Retina (tissue), 1 donor: ENCODE measurements at places on chromosomes 16 and 17.

- DNase-seq: no peak
These were observed 47.3 kb upstream of the PMFBP1 start for GRCh38 chr16:72219282-72219681.

DNA sequence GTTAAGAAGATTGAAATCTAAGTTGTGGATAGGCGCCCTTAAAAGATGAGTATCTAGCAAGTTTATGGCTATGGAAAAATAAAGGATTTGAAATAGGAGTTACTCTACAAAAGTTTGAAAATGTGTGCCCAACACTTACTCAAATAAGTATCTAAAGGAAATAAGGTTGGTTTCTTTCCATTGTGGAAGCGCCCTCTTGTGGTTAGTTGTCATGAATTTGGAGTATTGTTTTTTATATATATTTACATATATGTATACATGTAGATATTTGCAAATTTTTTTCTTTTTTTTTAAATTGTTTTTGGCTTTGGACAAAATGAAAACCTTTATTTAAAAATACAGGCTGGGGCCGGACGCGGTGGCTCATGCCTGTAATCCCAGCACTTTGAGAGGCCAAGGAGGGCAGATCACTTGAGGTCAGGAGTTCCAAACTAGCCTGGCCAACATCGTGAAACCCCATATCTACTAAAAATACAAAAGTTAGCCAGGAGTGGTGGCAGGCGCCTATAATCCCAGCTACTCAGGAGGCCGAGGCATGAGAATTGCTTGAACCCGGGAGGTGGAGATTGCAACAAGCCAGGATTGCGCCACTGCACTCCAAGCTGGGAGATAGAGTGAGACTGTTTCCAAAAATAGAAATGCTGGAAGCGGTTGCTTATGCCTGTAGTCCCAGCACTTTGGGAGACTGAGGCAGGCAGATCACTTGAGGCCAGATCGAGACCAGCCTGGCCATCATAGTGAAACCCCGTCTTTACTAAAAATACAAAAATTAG lies 24.0 kb upstream of the VPS4A start:
- DNase-seq: peak; percentile 48

DNA sequence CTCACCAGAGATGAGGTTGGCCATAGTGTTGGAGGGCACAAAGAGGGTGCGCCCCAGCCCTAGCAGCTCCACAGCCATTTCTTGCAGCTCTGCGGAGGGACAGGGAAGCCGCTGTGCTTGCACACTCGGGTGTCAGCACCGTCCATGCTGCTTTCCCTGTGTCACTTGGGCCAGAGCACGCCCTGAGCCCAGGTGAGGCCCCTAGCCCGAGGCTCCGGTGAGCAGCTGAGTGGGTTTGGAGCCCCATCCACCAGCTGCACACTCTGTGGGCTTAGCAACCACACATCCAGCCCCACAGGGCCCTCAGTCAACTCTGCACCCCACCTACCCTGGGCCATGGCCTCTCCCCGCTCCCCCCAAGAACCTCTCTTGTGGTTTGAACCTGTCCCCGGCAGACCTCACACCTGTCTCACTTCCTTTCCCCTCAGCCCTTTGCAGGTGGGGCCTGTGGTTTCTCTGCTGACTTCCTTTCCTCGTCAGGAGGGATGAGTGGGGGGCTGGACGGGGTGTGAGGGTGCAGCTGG lies 20.7 kb downstream of the TMEM235 start:
- no peak for DNase-seq

GRCh38 chr16:1090620-1091587 lies 5.1 kb downstream of the C1QTNF8 start:
- DNase-seq: no peak

DNA sequence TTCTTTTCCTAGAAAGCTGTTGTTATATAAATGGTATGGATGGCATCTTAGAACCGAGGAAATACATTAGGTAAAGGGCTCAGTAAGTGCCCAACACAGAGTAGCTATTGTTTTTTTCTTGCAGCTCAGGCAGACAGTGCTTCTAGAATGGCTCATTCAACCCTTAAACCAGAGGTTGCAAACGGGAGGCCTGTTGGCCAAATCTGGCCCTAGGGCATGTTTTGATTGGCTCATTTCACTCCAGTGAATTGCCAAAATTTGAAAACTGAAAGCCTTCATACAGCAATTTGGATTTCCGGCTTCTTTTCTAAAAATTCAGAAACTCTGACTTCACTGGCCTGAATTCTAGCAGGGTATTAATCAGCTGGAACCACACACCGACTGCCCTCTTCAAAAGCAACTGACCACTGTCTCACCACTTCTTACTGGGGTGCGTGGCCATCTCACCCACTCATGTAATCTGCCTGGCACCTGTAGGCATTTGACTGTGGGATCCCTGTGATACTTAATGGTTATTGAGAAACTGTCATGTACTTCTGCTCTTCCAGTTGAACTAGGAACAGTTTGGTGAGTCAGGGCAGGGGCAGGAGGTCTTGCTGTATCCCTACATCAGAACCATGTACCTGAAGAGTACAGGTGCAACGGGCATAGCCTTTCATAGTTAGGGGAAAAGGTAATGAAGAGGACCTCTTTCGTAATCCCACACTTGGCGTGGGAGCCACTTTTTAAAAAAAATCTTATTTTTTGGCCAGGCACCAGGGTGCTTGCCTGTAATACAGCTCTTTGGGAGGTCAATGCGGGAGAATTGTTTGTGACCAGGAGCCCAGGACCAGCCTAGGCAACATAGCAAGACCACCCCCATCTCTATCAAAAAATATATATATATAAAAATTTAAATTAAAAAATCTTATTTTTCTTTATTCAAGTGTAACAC lies 53.6 kb upstream of the SCNN1B start:
- DNase-seq: no peak

- DNase-seq: no peak
These were observed 5.9 kb downstream of the BAIAP2 start for GRCh38 chr17:81040791-81041337.

DNA sequence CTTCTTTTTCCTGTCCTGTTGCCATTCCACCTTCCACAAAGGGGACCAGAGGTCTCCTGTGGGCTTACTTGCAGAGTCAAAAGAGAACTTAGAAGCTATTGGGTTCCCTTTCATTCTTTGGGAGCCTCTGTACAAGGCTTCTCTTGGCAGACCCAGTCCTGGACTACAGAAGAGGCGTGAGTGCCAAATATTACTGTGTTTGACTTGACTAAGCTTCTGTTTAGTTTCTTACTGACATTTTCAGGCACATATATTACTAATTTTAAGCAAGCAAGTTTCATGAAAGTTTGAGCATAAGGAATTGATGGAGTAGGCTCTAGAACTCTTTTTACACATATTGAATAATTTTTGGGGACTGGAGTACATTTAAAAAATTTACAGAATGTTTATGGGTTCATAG lies 254.4 kb downstream of the HAPSTR1 start:
- no peak for DNase-seq

DNA sequence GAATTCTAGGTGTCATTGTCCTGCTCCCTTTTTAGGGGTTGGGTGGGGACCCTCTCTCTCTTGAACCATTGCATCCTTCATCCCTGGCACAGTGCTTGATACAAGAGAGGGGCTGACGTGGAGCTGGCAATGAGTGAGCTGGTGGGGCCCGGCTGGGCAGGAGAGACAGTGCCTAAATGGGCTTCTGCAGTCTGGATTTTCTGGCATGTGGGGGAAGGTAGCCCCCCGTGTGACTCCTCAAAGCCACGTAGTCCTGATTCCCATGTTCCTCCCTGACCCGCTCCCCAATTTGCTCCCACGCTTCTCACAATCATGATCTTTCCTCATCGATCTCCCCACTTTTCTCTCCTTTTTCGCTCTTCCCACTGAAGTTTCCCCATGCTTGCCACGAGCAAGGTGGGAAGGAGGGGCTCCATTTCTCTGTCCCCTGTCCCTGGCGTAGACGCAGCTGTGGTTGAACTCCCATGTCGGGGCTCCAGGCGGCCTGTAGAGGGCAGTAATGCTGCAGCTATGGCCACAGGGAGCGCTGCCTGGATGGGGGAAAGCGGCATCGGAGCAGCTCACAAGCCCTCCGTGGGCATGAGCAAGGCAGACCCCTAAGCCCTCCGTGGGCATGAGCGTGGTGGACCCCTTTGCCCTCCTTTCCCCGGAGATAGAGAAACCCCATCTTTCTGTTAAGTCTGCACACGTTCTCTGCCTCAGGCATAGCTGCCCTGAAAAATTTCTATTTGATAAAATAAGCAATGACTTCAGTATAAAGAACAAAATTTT lies 47.5 kb downstream of the HAPSTR1 start:
- peak; percentile 82 for DNase-seq

GRCh38 chr17:74758848-74759168 lies 10.4 kb downstream of the NHERF1 start:
- DNase-seq: no peak

DNA sequence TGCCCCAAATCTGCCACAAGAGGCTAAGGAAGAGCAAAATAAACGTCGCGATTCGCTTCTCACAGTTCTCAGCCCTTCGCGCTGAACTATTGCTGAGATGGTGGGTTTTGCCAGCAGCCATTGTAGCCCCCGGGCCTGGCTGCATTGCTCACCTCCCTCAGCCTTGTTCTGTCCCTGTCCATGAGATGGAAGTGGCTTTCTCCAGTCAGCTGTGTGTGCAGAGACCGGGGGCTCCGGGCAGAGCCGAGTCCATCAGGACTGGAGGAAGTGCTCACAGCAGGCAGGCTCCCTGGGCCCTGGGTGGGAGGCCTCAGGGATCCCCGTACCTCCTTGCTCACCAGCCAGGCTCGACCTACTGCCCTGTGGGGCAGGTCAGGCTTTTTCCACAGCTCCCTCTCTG lies 27.6 kb upstream of the CAPN15 start:
- no peak for DNase-seq

DNA sequence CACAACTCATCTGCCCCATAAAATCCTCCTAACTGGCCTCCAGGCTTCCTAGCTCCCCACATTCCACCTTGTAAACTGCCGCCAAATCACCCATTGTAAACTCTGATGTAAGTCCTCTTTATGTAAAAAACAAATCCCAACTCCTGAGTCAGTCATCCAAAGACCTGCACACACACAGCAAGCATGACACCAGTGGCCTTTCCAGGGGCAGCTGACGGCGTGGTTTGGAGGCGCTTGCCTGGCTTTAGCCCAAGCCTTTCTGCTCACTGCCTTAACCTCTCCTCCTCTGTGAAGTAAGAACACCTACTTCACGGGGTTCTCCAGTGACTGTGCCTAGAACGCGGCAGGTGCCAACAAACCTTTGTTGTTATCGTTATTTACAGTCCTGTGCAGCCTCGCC lies 14.0 kb downstream of the UBE2O start:
- no peak for DNase-seq

DNA sequence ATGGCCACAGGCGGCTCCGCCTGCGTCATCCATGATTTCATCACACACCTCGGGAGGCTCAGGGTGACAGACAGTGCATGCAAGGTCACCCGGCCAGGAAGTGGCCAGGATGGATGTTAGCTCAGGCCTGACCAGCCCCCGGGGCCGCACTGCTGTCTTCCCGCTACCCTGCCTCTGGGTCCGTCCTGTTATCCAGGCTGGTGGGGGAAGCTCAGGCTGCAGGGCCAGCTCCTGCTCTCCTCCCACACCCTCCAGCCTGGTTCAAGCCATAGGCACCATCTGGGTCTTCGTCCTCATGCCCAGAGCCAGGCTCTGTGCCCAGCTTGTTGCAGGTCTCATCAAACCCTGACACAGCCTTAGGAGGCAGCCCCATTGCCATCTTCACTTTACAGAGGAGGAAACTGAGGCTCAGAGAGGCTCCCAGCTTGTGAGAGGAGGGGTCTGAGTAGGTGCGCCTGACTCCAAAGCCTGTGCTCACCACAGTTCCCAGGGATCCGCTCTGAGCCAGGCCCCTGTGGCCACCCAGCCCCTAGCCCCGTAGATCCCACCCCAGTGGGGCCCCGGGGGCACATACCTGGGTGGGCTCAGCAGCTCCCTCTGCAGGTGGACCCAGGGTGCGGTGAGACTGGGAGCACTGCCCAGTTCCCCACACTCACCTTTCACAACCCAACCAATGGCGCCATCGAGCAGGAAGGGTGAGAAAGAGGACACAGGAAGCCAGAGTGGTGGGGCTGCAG lies 412 bp upstream of the ADGRG3 start:
- DNase-seq: no peak

DNA sequence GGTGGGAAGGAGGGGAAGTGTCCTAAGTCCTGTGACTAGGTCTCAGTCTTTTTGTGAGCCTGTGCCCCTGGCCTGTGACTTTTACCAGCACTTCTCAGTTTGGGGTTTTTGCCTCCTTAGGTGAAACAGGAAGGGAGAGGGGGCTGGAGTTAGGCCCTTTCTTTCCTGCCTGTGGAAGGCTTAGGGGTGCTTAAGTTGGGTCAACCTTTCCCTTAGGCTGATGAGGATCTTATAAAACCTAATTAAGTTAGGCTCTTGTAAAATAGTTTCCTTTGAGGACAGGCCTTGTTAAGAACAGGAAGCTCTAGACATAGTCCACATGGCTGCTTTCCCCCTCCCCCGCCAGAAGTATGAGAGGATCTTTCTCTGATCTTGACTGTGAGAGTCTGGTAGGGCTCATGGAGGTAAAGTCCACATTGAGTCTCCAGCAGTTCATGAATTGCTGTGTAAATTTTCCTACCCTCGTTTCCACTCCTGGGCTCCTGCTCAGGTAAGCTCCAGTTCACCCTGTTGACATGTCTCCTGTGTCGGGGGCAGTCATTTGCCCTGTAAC lies 17.0 kb upstream of the DNASE1 start:
- no peak for DNase-seq

GRCh38 chr17:9195961-9196670 lies 174.8 kb downstream of the NTN1 start:
- DNase-seq: peak; percentile 77

- DNase-seq: peak; percentile 90
These were observed 23.9 kb downstream of the ZNF778 start for GRCh38 chr16:89241187-89242007.

DNA sequence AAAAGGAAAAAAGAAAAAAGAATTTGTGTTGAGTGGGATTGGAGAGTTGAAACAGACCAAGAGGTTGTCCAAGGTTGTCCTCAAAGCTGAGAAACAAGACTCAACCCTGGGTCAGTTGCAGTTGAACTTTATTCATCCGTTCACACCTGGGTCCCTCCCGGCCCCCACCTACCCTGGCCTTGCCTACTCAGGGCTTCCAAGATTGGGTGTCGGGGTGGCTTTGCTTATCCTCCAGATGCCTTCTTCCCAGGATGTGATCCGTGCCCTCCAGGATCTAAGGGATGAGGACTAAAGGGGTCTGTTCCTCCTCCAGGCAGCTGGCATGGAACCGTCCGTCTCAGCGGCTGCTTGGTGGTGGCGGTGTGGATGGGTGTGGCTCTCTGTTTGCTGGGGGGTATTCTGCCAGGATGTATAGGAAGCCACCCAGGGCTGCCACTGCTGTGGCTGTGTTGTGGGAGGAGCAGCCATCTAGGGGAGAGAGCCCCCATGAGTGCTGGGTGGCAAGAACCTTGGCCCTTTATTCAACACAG lies 10.3 kb upstream of the NAGPA start:
- no peak for DNase-seq

DNA sequence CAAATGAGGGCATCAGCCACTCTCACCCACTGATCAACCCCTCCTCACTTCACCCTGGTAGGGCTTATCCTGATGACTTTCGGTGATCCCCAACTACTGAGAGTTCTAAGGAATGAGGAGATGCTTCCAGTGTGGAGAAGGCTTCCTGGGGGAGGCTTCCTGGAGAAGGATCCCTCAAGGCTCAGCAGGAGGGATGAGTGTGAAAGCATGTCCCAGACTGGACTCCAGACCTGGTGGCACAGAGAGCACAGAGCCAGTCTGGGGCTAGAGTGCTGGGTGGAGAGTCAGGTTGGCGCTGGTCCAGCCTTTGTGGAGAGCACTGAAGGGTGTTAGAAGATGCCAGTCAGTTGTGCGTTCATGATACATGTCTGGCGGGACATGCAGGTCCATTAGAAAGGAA lies 53.7 kb downstream of the PLD6 start:
- DNase-seq: no peak
